ENCODE measurements at places on chromosomes 1 and 21.

DNA sequence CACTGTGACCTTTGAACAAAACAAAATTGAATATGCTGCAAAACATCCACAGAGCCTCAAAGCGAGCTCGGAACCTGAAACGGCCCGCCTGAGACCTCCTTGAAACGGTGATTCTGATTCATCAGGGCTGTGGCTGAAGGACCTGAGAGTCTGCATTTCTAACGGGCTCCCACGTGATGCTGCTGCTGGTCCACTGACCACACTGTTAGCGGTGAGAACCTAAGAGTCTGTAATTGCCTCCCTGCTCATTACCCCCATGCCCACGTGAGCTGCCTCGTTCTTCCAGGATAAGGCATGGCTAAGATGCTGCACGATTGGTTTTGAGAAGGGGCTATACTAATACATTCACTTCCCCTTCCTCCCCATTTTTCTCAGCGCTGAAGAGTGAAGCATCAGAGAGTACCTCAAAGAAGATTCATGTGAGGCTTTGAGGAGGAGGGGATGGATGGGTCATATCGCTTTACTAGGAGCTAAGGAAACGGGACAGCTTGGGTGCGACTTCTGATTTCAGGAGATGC, 9.7 kb downstream of the TLR5 start:
- DNase-seq, result no peak

GRCh38 chr1:182330303-182330702, 61.3 kb downstream of the GLUL start:
- DNase-seq, result no peak

DNA sequence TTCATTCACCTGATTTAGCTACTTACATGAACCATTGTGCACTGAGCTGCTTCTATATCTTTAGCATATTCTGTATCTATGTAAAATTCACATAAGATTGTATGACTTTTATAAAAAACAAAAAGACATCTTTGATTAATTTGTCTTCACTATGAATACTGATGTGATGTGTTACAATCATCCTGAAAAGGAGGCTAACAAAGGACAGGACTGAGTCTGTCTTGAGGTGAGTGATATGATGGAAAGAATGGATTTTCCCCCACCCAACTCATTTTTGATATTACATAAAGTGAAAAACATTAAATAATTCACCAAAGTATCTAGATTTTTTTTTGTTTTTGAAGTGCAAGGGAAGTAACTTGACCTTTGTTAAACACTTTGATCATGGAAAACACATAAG, 9.8 kb downstream of the PTPRC start:
- no peak for DNase-seq

- DNase-seq, result no peak
Observed at GRCh38 chr21:41054018-41054578, 113.9 kb upstream of the BACE2 start.

DNA sequence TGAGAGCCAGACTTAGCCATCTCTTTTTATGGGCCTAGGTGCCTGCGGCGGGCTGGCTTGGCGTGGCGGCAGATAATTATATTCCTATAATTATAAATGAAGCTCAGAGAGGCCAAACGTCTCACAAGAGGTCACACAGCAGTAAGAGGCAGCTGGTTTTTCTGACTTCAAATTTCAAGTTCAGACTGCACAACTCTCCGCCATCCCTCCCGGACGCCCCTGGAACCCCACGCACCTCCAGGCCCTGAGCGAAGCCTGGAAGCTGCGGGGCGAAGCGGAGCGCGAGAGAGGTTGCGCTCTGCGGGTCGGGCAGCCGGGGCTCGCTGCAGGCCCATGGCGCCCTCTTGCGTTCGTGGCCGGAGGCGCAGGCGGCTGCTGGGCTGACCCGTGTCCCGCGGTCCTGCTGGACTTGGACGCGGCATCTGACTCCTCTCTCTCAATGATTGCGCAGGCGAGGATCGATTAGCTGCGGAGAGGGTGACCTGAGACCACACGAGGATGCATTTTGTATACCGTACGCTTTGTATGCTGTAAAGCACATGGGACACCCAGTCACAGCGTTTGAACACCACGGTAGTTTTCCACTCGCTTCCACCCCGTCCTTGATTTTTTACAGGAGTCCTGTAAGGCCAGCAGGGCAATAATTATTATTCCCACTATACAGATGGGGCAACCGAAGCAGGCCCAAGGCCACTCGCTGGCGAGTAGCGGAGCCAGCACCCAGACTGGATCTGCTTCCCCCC, 272.7 kb downstream of the FOXD2 start:
- DNase-seq, result no peak

- DNase-seq, result no peak
Observed at GRCh38 chr1:235130766-235131270, 2.2 kb upstream of the TOMM20 start.

- no peak for DNase-seq
Observed at GRCh38 chr1:181396171-181396670, 87.1 kb upstream of the CACNA1E start.

DNA sequence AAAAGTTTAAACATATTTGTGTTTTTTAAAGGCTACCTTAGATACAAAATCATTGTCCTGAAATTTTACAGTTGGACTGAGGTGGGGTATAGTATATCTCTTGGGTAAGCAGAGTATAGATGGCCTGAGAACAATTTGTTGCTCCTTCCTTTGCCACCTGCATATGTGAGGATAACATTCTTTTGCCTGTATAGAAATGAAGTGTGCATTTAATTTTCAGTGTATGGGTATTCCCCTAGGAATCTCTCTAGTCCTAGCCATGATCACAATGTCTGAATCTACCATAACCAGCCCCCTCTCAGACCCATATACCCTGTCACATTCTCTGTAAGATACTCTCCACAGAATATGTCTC, 1.9 kb upstream of the FCGR2A start:
- DNase-seq, result no peak

DNA sequence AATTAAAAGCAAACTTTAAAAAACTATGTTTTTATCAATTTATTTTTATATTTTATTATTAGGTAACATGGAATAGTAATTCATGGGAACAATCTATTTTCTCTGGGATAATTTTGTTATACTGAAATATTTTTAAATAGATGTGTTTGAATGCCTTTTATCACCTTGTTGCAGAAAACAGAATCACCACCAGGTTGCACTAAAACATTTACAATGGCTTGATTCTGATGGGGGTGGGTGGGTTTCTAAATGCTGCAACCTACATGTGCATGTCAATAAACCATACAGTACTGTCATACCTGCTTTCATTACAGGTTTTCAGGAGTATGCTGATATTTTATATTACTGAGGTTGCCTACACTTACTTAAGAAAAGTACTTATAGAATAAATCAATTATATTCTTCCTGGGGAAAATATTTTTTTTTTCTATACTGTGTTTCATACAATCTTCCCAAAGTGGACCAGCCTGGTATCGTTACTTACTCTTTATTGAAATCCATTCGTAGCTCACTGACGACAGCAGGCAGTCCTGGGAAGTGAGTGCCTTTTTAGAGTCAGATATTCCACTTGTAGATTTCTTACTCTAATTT, 132.8 kb downstream of the PTPRC start:
- no peak for DNase-seq

GRCh38 chr1:66606362-66607065, 72.6 kb downstream of the SGIP1 start:
- DNase-seq, result no peak

GRCh38 chr1:184896000-184896399, 78.3 kb downstream of the NIBAN1 start:
- no peak for DNase-seq

GRCh38 chr1:8073112-8073855, 47.2 kb upstream of the ERRFI1 start:
- DNase-seq, result no peak

DNA sequence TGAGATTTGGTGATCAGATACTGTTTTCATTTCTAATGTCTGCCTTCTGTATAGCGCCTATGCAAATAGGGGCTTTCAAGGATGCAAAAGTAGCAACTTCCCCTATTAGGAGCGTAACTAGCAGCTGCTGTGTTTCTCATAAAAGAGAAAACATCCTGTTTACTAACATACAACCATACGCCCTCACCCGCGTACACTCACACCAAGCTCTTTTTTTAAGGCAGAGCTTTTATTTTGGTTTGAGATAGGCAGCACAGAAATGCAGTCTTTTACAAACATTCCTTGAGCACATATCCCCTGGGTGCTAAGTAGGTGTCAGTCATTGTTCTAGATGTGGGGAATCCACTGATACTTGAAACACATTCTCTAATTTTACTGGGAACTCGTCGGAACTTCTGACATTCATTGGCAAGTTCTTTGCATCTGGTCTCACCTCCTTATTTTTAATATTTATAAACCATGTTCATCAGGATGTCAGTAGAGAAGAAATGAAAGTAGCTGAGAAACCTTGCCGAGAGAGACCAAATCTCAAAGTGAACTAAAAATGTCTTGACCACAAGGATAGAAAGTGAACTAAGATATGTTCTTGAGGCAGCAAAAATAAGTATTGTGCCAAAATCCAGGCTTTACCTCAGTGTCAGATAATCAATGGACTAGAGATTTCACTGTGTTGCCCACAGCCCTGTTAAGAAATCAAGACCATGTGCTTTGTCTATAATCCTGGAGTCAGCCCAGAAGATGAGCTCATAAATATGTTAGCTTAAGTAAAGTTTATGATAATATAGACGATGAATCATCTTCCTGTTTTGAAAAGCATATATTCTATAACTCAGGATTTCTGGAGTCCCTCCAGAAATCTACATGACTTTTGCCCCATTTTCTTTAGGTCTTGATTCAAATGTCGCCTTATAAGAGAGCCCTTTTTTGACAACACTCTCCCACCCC, 350.9 kb downstream of the ST6GALNAC3 start:
- no peak for DNase-seq

DNA sequence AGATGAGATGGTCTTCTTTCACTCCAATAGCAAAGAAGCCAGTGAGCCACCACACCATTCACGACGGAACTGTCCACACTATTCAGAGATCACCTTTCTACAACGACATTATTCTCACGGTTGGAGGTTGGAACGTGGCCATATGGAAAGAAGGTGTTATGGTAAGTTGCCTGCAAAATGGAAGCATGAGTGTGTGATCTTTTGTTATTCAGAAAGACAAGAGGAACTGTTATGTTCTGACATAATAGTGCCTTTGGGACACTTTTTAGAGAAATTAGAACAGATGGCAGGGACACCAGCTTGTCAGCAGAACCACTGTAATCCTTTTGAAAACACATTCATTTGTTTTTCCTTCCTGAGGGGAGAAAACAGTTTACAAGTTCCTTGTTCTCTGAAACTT, 75.8 kb upstream of the MCOLN3 start:
- no peak for DNase-seq

DNA sequence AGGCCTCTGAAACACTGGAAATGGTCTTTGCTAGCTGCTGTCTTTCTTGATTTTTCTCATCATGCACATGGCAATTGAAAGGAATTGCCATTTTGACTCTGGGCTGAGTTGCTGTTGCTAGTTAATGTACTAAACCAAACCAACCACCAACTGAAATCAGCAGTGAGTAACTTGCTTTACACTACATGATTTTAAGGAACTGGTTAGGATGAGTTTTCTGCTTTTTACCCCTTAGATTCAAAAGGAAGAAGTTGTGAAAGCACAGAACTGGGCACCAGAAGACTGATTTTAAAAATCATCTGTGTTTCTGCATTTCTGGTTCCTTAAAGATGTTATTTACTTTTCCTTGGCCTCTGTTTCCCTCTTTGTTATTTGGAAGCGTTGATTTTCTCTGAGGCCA, 361.9 kb downstream of the HLX start:
- DNase-seq, result no peak

- DNase-seq, result no peak
Observed at GRCh38 chr21:32021319-32021994, 148.6 kb downstream of the HUNK start.

GRCh38 chr21:26800970-26801431, 44.2 kb downstream of the ADAMTS1 start:
- no peak for DNase-seq

DNA sequence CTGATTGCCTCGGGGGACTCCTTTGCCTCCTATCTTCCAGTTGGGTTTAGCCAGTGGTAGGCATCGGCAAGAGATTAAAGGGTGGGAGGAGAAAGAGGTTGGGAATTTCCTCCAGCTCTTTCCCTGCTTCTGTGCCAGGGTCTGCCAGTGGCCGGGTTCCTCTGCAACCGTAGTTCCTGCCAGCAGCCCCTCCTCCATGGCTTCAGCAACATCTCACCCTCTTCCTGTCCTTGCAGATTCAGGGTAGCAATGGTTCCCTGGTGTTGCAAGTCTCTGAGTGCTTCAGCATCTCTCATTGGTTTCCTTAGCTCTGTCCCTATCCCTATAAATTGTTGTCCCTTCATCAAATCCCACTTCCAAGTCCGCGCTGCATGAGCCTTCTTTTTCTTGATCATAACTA, 223.1 kb upstream of the JUN start:
- DNase-seq, result no peak

- no peak for DNase-seq
Observed at GRCh38 chr1:173478094-173478674, 1.0 kb downstream of the PRDX6 start.

DNA sequence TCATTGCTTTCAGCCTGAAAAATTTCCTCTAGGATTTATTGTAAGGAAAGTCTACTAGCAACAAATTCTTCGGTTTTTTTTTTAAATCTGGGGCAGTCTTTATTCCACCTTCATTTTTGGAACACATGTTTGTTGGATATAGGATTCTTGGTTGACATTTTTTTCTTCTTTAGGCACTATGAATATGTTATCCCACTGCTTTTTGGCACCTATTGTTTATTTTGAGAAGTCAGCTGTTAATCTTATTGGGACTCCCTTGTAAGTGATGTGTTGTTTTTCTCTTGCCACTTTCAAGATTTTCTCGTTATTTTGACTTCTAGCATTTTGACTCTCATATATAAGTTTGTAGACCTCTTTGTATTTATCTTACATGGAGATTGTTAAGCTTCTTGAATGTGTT, 99.3 kb downstream of the NPHS2 start:
- DNase-seq, result no peak

GRCh38 chr21:45837936-45838335, 143.6 kb upstream of the COL6A1 start:
- DNase-seq, result no peak

DNA sequence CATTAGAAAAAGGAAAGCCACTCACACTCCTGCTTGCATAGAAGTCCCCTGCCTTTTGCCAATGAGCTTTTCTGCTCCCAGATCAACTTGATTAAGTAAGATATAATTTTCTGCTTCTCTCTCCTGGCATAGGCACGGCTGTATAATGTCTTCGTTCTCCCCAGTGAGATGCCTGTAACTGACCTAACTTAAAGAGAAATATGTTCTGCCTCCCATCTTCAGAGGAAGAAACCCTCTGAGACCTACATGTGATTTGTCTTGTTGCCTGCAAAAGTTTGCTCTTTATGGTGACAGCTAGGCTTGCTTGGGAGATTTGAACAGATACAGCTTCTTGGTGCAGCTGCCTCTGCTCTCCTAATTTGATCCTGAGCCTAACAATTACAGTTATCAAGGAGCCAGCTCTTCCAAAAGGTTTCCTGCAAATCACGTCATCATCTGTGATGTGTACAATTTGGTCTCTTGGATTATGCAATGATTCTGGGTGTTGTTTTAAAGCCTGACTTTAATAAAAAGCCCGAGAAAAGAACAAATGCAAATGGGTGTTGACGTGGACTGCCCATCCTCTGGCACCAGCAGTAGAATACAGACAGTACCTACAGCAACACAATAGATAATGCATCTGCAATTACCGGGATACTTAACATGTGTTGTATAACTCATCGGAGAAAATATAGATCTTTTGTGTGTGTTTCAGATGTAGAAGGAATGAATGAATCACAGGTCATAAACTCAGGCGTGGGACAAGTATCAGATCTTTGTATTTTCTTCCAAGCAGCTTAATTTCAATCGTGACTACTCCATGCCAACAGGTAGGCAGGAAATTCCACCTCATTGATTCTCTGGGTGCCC, 76.2 kb upstream of the KAZN start:
- DNase-seq, result no peak

- DNase-seq, result no peak
Observed at GRCh38 chr1:182586380-182586779, 2.7 kb downstream of the RNASEL start.

GRCh38 chr1:52925571-52926005, 1.5 kb upstream of the SCP2 start:
- DNase-seq, result no peak

All from GF-D8 (cell line).